ENCODE measurements at places on chromosomes 6 and 20. TPM values are rescaled to one million over a fixed set of nuclear protein-coding genes. Genes with fewer than 3 reads are reported as not detected.

B3GAT2 gene
- total RNA-seq, result 1.2 TPM

GPX5 gene
- total RNA-seq, result not detected

HBS1L gene
- 82.6 TPM for total RNA-seq

FOXC1 gene
- total RNA-seq, result 1.7 TPM

RNF39 gene
- total RNA-seq, result not detected

POU5F1 gene
- total RNA-seq, result not detected

ADGB gene
- not detected for total RNA-seq

PRELID3B gene
- 45.3 TPM for total RNA-seq

PAK5 gene
- total RNA-seq, result 1.8 TPM

MEI4 gene
- 0.44 TPM for total RNA-seq

SLC17A1 gene
- not detected for total RNA-seq

SLA2 gene
- 0.16 TPM for total RNA-seq

COL21A1 gene
- total RNA-seq, result not detected

PNLDC1 gene
- total RNA-seq, result 0.49 TPM

MCCD1 gene
- total RNA-seq, result not detected

ESR1 gene
- total RNA-seq, result not detected

PPIL1 gene
- 84.9 TPM for total RNA-seq

GFOD1 gene
- total RNA-seq, result 2.2 TPM
